ENCODE measurements at places on chromosomes 6 and 20.

GRCh38 chr6:30893666-30894065 lies 9.3 kb downstream of the DDR1 start:
- no peak for DNase-seq

DNA sequence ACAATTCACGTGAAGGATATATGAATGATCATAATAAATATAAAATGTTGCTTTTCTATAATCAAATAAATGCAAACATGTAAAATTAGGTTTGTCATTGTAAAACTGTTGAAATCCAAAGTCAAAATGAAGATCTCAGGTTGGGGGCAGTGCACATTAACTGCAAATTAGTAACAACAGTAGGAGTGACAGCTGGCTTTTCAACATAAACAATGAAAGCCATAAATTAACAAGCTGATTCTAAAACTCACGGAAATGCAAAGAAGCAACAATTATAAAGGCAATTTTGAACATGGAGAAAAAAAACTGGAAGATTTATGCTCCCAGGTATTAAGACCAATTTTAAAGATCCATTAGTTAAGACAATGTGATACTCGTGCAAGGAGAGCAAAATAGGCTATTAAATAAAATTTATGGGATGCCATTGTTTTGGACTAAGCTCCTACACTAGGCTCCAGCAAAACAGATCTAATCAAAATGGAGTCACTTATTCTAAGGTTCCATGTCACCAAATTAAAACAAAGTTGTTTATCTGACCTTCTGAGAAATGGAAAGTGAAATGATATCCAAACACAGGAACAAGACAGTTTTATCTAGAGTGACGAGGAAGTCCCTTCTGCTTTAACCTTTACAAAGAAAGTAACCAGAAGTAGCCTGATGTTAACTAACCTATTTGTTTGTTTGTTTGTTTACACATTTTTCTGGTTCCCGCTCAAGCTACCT lies 770.8 kb downstream of the EPHA7 start:
- no peak for DNase-seq

- no peak for DNase-seq
Measured at GRCh38 chr20:48394415-48395081, 433.3 kb downstream of the PREX1 start.

DNA sequence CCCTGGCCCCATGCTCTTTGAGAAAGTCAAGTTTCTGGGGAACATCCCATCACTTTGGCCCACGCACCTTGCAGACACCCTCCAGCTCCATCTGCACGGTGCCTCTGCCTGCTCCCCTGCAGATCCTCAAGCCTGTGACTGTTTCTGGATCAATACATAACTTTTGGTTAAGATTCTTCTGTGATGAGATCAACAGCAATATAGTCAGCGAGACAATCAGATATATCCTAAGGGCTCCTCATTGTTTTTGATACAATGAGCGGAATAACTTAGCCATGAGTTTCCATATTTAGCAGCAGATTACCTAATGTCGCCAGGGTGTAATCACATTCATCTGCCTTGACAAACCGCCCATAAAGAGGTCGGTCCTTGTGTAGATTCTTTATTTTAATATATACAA lies 109.3 kb upstream of the MTHFD1L start:
- no peak for DNase-seq

DNA sequence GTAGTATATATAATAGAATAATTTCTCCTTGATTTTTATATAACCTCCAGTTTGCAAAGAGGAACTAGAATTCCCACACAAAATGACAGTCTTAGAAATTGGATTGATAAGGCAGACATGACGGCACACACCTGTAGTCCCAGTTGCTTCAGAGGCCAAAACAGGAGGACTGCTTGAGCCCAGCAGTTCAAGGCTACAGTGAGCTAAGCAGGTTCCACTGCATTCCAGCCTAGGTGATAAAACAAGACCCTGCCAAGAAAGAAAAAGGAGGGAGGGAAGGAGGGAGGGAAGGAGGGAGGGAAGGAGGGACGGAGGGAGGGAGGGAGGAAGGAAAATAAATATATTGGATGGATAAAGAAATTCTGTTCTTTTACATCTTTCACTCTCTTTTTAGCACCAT lies 77.6 kb upstream of the SASH1 start:
- DNase-seq = no peak

GRCh38 chr6:144582939-144583613 lies 297.9 kb downstream of the UTRN start:
- no peak for DNase-seq

GRCh38 chr6:150531957-150532356 lies 67.7 kb upstream of the PLEKHG1 start:
- DNase-seq = no peak

GRCh38 chr6:63945987-63946386 lies 310.4 kb downstream of the PHF3 start:
- DNase-seq = no peak

DNA sequence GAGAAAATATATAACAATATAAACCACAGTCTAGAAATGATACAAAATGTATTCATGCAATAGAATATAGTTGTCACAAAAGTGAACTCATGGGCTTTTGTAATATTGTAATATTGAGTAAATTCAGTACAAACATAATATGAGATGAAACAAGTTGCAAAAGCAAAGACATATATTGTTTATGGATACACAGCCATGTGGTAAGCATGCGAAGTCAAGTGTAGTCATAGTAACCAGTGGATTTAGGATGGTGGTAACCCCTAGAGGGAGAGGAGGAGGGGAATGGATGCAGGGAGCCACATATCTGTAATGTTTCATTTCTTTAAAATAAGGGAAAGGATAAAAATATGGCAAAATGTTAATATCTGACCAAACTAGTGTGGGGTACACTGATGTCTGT lies 47.3 kb downstream of the ARMC2 start:
- no peak for DNase-seq

- DNase-seq = no peak
Measured at GRCh38 chr6:30029588-30029987, 31.5 kb upstream of the POLR1H start.

DNA sequence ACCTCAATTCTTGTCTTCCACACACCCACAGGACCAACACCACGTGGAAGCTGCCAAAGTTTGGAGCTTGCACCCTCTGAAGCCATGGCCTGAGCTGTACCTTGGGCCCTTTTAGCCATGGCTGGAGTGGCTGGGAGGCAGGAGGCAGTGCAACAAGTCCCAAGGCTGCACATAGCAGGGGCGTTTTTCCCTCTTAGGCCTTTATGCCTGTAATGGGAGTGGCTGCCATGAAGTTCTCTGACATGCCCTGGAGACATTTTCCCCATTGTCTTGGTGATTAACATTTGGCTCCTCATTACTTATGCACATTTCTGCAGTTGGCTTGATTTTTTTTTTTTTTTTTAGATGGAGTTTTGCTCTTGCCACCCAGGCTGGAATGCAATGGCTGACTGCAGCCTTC lies 44.4 kb upstream of the SLC22A3 start:
- DNase-seq = no peak

DNA sequence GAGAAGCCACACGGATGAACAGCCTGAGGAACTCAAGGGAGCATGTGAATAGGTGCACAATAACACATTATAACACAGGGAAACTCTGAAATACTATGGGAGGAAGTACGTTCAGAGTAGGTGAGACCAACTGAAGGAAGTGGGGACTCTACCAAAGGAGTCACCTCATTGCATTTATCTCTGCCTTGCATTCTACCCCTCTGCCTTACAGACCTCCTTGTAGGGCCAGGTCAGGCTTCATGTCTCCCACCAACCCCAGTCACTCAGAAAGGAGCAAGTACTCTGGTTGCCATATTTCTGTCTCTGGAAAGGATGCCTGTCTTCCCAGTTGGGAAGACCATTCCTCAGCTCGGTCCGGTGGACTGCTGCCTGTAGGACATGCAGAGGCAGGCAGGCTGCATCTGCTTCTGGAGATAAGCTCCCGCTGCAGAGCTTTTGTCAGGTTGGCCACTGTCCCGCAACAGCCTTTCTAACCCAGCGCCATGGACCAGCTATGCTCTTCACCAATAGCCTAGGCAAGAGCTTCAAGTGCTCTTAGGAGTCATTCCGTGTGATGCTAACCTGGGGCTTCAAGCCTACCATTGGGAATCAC lies 51.6 kb upstream of the ASIP start:
- DNase-seq = no peak

GRCh38 chr20:25336561-25337422 lies 53.8 kb downstream of the ABHD12 start:
- no peak for DNase-seq

DNA sequence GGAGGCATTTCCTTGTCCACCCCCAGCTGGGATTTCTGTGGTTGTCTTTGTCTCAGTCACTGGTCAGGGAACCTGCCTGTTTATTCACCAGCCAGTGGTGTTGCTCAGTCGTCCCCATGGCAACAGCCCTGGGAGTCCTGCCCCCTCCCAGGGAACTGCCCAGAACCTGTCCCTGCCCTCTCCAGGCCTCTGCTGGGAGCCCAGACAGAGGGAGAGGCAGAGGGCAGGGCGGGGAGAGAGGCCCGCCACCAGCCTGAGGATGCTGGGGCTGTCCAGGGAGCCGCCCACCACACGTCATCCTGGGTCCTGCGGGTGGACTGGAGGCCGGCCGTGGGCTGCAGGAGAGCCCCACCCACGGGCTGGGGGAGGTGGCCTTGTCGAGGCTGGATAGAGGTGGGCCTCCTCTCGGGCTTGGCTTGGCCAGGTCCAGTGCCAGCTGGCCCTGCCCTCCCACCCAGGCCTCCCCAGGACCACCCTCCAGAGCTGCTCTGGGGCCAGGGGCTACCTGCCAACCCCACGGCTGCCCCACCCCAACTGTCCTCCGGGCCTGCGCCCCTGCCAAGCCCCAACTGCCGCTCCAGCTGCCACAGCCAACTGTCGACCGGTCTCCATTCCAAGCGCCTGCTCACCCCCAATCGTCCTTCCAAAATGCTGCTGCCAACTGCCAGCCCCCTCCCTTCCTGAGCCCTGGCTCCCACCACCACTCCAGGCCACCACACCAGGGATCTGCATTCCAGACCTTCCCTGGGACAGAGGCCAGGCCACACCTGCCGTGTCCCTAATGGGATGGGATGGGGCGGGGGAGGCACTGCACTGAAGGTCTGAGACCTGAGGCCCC lies 4.2 kb upstream of the ZBTB46 start:
- DNase-seq = peak; percentile 47

DNA sequence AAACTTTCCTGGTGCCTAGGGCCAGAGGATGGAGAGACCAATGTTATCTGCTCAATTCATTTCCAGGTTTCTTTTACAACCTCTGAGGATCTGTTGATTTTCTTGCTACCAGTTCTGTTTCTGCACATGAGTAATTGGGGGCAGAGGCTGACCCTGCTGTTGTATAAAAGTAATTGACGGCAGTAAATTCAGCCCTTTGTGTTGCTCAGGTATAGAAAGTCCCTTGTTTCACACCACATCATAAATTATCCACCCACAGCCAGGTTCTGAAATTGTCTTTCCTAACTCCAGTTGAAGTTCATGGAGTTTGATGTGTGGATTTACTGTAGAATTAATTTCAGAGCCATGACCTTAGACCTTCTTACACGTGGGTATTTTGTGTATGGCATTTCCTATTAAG lies 107.4 kb upstream of the GRIK2 start:
- no peak for DNase-seq
